Neural crest cell (in vitro differentiated cells): ENCODE measurements at places on chromosomes 7 and 10.

- DNase-seq = no peak
Observed at GRCh38 chr10:116636976-116637375, 16.2 kb downstream of the PNLIPRP2 start.

DNA sequence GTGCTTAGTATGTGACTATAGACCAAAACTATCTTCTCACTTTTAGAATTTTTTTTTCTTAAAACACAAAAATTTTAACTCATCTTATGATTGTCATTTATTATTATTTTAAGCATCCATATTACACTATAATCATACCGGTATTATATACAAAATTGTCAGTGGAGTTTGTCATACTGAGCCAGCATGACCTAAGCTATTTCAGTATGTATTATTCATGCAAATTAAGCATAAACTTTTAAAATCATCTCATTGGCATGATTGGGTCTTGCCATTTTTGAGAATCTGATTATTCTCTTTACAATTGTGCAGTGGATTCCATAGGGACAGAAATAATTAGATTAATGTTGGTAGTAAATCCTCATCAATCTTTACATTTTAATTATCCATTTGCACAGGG, 46.2 kb upstream of the STMP1 start:
- no peak for DNase-seq

- no peak for DNase-seq
Observed at GRCh38 chr7:10803720-10804119, 170.0 kb upstream of the PHF14 start.

DNA sequence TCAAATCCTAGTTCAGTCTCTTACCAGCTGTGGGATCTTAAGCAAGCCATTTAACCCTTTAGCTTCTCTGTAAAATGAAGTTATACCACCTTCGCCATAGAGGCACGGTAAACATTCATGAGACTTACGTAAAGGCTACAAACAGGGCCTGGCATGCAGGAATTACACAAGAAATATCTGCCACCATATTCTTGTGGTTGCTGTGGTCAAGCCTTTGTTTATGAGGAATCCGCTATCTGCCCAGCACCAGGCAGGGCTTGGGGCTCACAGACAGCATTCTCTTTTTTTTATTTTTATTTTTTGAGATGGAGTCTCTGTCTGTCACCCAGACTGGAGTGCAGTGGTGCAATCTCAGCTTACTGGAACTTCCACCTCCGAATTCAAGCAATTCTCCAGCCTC, 9.9 kb downstream of the AIFM2 start:
- DNase-seq = no peak

- DNase-seq = no peak
Observed at GRCh38 chr10:24869354-24870015, 82.9 kb downstream of the PRTFDC1 start.

GRCh38 chr7:107559864-107560263, 3.9 kb downstream of the COG5 start:
- no peak for DNase-seq

GRCh38 chr10:133401981-133402725, 8.2 kb downstream of the MTG1 start:
- no peak for DNase-seq

DNA sequence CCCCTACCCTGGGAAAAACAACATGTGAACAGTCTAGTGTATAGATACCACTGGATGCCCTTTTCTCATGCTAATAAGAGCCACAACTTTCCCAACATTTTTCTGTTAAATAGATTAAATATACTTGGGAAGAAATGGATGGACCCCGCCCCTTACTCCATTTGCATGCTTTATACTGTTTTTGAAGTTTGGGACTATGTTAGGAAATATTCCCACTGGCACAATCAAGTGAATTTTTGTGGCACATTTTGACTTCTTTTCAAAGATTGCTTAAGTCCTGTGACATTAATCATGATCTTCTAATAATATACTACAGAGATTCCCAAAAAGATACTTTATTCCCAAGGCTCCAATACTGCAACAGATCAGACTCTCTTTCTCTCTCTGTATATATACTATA, 216.6 kb downstream of the TWIST1 start:
- DNase-seq = no peak

GRCh38 chr7:11638011-11638774, 193.8 kb downstream of the THSD7A start:
- DNase-seq = no peak
